ENCODE measurements at places on chromosomes 1 and 21.

DNA sequence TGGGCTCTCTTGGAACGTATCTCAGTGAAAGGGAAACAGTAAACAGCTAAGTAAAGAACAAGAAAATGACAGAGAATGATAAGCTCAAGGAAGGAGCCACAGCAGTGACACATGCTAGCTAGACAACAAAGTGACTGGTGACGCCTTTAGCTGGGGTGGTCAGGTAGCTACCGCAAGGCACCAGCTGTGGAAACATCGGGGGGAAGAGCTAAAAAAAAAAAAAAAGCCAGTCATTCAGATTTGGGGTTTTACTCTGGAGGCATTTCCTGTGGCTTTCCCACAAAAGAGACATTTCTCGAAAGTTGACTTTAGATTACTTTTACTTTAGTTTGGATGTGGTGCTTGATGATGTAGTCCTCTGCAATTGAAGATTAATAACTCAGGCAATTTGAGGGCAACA is 2.1 kb downstream of the FHAD1 start:
- DNase-seq = no peak

DNA sequence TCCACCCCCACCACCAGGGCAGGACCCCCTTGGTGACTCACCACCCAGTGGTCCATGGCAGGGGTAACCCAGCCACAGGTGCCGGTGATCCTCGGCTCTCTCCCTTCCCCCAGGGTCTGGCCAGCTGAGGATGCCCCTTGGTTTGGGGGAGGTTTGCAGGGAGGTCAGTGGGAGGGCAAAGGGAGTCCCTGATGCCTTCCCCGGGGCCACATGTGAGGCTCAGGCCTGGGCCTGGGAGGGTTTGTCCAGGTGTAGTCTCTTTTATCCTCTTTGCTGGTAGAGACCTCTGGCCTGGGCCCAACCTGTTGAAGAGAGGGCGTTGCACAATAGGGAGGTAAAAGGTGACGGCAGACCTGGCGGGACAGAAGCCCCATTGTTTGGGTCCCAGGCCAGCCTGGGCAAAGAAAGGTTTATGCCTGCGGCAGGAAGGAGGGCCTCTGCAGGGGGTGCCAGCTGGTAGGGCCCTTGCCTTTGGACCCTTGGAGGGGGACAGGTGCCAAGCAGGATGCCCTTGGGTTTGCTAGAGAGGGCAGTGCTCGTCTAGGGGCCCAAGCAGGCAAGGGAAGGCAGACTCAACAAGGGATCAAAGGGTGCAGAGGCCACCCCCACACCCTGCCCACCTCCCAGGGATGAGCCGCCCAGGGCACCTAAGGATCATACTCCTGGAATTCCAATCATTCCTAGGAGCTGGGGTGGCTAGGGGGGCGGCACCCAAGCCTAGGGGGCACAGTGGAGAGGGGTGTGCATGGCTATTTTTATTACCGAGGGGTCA is 760 bp upstream of the TINAGL1 start:
- DNase-seq = no peak

GRCh38 chr1:175169286-175170018 is 23.1 kb downstream of the KIAA0040 start:
- DNase-seq = peak; percentile 58

DNA sequence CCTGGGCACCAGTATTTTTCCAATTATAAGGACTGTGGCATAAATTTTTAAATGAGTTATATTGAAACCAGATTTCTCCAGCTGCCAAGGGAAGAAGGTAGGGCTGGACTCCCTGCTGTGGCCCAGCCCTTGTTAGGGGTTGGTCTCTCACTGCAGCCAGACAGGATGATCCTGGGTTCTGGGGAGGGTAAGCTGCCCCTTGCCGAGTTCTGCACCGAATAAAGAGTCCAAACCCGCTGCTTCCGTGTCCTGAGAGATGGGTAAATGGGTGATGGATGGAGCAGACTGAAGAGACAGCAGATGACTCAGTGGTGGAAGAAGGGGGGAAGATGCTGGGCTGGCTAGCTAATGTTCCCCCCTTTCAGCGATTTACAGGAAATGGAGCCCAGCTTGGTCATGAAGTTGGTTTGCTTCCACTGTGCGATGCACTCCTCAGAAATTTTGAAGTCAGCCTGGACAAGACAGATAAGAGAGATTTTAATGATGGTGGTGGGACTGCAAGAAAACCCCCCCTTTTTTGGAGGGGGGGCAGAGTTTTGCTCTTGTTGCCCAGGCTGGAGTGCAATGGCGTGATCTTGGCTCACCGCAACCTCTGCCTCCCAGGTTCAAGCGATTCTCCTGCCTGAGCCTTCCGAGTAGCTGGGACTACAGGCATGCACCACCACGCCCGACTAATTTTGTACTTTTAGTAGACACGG is 41.4 kb downstream of the YARS1 start:
- DNase-seq = no peak

GRCh38 chr1:101028466-101028865 is 2.9 kb upstream of the DPH5 start:
- no peak for DNase-seq

DNA sequence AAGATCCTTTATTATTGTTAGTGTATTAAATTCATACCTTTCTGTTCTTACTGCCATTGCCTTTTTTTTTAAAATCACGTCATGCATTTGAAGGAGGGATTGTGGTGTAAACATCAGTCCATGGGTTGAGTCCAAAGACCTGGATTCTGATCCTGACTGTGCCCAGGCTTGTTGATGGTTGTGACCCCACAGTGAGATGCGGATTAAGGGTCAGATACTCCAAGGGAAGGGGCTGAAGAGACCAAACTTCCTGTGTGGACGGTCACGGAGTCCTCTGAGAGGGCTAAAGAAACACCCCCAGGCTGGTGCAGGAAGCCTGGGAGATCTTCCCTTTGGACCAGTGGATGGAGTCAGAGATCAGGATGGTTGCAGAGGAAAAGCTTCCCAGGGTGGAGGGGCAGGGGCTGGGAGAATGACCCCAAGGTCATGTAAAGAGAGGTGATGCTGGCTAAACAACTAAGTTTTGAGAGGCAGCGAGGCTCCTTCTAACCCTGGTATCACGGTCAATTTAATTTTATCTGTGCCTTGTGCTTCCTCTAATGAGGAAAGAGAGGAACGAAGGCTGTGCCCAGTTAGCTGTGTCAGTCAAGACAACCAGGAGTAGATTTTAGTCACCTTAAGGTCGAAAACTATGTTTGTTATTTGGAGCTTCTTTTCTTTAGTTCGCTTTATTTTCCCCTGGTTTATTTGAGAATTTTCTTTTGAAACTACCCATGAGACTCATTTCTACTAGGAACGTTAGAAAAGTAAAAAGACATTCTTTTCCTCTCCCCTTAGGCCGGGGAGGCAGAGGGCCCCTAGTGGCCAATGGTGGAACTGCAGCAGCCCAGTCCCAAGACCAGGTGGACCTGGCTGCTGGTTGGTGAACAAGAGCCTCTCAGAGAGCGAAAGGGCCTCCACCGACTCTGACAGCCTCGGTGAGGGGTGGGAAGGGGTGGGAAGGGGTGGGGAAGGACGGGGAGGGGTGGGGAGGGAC is 8.7 kb upstream of the GPR161 start:
- peak; percentile 52 for DNase-seq

- DNase-seq = peak; percentile 95
Observed at GRCh38 chr1:70410604-70411359, at the start of gene CTH. Gene CTH (plus strand): TSS chr1:70411268. CDS start chr1:70411416, 148 bp downstream.

- DNase-seq = no peak
Observed at GRCh38 chr21:45856442-45856841, 125.1 kb upstream of the COL6A1 start.

DNA sequence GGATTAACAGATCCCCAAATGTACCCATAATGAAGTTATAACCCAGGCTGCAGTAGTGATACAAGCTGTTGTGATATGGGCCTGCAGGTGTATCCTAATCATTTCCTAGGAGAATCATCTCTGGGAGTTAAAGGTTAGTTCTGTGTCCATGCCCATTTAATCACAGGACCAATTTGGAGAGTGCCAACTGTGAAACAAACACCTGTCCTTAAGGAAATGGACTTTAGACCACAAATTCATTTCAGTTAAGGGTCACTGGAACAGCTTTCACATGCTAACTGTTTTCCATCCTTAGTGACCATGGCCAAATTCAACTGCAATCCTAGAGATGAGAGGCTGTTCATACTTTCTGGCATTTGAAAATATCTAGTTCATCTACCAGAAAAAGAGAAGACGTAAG is 160.9 kb downstream of the GPATCH2 start:
- DNase-seq = no peak

GRCh38 chr1:95578462-95578861 is 344.5 kb downstream of the RWDD3 start:
- no peak for DNase-seq

- no peak for DNase-seq
Observed at GRCh38 chr1:154306151-154306550, 14.7 kb upstream of the AQP10 start.

DNA sequence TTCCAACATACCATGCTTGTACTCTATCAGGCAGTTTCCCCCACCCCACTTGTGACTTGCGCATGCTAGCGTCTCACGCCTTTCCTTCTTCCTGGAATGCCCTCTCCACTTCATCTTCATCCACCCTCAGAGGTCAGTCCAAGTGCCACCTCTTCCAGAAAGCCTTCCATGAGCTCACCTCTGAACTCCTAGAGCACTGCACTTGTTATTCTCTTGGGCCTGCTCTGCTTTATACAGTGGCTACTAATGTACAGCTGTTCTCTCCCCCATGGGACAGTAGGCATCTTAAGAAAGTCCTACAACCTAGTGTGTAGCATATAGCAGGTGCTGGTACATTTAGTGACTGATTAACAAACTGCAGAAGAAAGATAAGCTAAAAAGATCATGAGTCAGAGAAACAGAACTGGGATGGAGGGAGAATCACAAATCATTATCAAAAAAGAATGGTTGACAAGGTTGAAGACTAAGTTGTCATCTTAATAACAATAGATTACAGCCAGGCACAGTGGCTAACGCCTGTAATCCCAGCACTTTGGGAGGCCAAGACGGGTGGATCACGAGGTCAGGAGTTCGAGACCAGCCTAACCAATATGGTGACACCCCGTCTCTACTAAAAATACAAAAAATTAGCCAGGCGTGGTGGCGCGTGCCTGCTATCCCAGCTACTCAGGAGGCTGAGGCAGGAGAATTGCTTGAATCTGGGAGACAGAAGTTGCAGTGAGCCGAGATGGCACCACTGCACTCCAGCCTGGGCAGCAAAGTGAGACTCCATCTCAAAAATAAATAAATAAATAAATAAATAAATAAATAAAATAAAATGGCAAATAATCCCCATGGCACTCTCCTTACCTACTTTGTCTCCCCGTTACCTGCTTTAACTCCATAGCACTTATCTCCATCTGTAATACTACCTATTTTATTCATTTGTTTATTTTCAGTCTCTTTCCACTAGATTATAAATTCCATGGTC is 16.3 kb upstream of the TSPAN1 start:
- DNase-seq = no peak

DNA sequence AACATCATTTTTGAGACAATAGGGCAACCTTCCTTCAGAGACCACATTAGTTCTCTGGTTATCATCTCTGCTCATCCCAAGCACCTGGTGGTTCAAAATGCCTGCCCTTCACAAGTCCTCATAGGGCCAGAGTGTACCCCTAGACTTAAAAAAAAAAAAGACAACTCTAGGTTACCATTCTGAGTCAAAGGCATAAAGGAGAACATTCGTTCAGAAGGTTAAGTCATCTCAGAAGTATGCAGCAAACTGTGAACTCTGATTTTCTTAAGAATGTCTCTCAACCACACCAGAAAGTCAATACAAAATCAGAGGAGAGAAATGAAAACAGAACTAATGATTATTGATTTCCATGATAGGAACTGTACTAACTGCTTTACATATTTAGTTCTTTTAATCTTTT is 9.2 kb upstream of the BEND5 start:
- DNase-seq = no peak

DNA sequence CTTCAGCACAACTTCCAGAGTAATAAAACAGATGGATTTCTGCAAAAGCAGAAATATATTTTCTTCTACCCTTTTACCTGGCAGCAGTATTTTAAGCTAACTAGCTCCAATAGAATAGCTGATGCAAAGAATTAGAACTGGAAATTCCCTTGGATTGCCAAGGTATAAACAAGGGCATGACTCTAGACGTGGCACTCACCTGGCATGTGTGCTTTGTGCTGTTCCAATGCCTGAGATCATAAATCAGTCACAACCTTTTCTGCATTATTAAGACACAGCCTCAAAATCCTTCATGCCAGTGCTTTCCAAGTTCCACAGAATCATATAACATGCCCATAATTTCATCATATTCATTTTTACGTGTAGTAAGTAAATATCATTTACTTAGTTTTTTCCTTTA is 1048.7 kb downstream of the ADGRL2 start:
- no peak for DNase-seq

DNA sequence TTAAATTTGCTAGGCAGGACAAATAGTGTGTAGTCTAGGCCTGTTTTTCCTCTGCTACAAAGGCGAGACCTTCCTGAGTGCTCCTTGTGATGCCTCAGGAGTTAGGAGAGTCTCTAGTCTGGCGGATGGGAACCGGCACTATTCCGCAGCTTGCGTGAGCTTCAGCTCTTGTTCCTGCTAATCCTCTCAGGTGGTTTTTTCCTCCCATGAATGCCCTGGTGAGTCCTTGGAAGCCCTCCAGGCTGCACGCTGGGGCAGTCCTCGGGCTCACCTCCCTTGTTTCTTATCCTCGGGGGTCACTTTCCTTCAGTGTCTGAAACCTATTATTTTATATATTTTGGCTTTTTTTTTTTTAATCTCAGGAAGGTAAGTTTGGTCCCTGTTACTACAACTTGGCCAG is 28.2 kb downstream of the UTS2 start:
- no peak for DNase-seq

DNA sequence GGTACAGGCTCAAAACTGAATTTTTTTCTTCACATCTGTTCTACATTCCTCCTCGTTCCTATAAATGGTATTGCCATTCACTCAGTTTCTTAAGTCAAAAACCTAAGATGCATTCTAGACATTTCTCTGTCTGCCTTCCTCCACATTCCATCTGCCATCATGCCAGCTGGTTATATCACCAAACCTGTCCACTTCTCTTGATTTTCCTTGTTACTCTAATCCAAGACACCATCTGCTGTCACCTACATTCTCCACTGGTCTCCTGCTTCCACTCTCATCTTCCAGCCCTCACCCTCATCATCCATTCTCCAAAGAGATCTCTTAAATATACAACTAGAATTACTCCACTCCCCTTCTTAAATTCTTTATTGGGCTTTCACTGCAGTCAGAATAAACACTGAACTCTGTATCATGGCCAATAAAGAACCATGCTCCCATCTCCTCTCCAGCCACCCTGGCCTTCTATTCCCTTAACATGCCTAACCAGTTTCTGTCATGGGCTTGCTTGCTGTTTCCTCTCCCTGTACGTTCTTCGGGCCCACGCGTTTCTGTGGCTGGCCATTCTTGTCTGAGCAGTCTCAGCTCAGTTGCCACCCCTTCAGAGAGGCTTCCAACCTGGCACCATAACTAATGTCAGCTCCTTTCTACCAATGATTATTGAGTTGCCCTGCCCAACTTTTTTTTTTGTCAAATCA is 278.3 kb downstream of the ST6GALNAC3 start:
- no peak for DNase-seq

DNA sequence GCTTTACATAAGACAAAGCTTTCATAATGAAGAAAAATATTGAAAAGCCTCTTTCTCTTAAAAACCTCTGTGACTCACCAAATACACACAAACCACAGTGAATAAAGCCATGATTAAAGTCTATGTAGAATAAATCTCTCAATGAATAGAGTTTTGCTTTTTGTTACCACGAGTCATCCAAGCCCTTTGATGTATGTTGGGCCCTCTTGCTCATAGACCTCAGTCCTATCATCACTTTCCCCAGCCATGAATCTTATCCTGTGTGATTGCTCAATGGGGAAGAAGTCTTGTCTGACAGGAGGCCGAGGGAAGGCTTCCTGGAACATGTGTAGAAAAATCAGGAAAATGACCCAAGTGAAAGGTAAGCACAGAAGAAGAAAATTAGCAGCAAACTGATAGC is 60.8 kb downstream of the NGF start:
- DNase-seq = no peak

- DNase-seq = no peak
Observed at GRCh38 chr1:160623862-160624261, 23.0 kb downstream of the SLAMF1 start.

All from NCI-H510A (cell line).